Fibroblast of skin of left biceps (primary cell): ENCODE measurements at places on chromosomes 13 and 19.
A peak's percentile ranks its signal among the peaks of the same experiment; 100 is the strongest.

DNA sequence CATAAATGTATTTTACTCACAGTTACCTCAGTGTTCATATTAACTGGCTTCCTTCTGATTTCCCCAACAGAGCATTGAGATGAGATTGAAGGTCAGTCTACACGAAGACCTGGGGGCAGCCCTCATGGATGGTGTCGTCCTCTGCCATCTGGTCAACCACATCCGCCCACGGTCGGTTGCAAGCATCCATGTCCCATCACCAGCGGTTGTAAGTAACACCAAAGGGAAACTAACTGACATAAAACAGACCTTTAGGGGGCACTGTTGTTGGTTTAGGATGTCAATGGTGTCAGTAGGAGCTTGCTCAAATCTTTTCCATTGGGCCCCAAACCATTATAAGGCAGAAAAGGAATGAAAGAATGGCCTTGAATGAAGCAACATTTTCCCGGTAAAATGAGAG is 68.2 kb downstream of the ESD start:
- no peak for DNase-seq

DNA sequence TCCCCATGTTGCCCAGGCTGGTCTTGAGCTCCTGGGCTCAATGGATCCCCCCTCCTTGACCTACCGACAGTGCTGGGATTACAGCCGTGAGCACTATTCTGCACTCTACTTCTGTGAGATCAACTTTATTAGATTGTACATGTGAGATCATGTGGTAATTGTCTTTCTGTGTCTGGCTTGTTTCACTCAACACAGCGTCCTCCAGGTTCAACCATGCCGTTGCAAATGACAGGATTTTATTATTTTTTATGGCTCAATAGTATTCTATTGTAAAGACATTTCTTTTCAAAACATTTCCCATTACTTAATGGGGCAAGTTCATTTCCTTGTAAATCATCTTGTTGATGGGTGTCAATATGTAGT is 1.5 kb upstream of the OBI1 start:
- no peak for DNase-seq

DNA sequence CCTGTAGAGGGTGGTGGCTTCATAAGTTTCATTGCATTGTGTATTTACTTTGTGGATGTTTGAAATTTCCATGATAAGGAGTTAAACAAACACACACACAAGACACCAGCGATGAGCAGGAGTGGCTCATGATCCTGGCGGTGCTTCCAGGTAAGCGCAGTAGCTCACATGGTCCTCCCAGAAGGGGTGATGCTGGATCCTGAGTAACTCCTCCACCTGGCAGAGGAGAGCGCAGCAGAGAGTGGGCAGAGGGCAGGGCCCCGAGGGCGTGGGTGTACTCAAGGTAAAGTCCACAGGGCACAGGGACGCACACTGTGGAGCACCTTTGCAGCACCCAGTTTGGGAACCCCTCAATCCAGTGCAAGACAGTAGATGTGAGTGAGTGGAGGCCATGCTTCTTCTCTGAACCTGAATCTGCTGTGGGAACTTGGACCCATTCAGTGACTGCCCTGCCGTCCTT is 54.0 kb downstream of the RFX2 start:
- DNase-seq, result no peak

- no peak for DNase-seq
These were observed 5.2 kb upstream of the ADPRHL1 start for GRCh38 chr13:113458253-113459065.

DNA sequence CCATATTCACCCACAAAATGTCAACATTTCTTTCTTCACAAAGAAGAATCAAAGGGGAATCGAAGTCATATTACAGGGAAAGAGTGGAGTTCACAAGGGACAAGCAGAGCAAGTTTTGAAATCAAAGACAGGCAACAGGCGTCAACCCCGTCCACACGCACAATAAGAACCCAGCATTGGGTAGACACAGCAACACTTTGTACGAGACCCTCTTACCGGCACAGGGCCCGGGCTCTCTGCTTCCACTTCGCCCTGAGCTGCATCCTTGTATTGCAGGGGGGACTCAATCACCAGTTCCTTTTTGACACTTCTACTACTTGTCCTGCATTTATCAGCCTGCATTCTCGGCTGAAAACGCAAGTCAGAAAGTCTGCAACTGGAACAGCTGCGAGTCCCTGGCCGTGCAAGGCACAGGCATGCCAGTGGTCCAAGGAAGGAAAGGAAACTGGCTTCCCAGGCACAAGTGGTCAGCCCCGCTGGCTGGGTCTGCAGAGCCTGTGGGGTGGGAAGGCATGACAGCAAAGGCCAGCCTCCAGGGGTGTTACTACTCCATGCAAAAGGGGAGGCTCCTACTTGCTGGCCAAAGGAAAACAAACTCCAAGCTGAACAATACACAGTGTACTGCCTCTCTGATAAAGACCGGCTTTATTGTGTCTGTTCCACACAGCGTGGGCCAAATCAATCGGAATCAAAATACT is at the start of gene DOCK9:
Gene DOCK9, minus strand, starts transcription at position 497 of the 698 bp plus-strand sequence. Its CDS starts 155 bp downstream, at position 342.
- no peak for DNase-seq

DNA sequence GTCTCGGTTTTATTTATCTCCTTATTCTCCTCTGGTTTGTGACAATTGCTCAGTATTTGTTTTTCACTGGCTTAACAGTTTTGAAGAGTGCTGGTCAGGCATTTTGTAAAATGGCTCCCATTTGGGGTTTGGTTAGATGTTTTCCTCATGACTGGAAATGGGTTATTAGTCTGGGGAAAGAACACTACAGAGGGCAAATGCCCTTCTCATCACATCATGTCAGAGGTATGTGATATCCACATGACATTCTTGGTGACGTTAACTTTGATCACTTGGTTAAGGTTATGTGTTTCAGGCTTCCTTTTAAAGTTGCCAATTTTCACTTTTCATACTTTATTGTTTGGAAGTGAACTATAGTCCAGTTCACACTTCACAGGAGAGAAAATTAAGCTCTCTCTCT is 74.8 kb upstream of the KLHL1 start:
- DNase-seq, result no peak

GRCh38 chr19:30559446-30559845 is 187.3 kb downstream of the ZNF536 start:
- no peak for DNase-seq

DNA sequence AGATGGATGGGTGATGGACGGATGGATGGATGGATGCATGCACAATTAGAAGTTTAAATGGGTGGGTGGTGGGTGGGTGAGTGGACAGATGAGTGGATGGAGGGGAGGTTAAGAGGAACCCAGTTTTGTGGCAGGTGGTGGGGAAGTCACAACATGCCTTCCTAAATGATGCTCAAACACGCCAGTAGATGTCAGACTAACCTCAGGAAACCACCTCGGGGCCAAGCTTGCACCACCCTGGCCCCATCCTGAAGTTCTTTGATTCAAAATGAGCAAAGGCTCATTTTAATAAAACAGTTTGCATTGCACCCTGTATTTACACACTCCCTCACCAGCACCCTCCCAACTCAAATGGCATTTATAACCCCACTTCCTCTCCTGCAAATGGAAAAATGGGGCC is 91.4 kb upstream of the CACNA1A start:
- DNase-seq, result no peak

GRCh38 chr19:19179548-19180441 is 9.7 kb upstream of the MEF2B start:
- no peak for DNase-seq

GRCh38 chr13:84686973-84687372 is 804.7 kb upstream of the SLITRK1 start:
- no peak for DNase-seq

DNA sequence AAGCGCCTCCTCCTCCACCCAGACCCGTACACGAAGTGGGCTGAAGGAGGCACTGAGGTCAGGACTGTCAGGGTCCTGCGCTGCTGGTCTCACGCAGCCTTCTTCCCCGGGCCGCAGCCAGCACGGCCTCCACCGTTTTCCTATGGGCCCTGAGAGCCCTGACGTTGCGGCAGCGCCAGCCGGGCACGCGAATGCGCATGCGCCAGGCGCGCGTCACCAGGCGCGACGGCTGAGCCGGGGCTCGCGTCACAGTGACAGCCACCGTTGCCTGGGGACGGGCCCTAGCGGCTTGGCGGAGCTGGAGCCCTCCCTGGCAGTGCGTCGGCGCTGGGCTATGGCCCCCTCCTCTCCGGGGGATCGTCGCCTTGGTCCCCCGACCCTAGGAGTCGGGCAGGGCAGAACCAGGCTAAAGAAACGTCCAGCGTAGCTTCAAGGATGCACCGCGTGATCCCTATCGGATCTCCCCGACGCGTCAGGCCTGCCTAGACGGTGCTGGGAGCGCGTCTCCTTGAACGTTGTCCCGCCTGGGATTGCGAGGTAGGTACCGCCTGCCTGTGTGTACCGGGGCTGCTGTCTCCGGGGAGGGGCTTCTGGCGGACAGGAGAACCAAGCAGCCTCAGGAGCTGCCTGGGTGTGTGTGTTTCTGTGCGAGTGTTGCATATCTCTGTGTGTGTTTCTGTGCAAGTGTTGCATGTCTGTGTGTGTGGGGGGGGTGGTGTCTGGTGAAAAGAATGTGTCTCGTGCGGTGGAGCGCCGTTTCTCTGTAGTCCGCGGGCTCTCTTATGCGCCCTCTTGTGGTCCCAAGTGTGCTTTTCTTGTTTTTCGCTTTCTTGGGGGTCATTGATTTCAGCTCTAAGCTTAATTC is 43.2 kb downstream of the ZNF571 start:
- DNase-seq, result peak; percentile 33

GRCh38 chr19:31613683-31614219 is 264.5 kb upstream of the TSHZ3 start:
- no peak for DNase-seq

- no peak for DNase-seq
These were observed 7.8 kb upstream of the KLF16 start for GRCh38 chr19:1871140-1871597.

DNA sequence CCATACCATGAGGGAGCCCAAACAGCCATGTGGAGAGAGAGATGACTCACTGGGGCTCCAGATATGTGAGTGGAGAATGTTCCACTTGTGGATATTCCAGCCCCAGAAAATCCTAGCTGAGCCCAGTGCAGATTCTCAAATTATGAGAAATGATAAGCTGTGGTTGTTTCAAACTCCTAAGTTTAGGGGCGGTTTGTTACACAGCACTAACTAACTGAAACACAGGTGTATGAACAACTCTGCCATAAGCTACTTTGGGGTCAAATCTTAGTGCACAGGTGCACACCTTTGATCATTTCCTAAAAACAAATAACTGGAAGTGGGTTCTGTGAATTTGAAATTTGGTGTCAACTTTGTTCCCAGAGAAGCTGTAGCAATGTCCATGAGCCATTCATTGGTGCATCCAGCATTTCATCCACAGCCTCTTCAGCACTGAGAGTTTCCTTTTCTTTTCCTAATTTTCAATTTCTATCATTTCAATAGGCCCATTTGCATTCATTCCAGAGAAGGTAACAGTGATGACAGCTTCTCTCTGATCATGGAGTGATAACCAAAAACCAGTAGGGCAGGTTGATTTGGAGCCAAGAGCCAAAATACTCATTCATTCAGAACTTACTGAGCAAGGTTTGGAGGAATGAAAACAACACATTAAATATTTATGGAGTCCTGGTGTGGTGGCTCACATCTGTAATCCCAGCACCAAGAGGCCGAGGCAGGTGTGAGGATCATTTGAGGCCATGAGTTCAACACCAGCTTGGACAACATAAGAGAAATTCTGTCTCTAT is 8.8 kb upstream of the CLPP start:
- DNase-seq, result no peak

DNA sequence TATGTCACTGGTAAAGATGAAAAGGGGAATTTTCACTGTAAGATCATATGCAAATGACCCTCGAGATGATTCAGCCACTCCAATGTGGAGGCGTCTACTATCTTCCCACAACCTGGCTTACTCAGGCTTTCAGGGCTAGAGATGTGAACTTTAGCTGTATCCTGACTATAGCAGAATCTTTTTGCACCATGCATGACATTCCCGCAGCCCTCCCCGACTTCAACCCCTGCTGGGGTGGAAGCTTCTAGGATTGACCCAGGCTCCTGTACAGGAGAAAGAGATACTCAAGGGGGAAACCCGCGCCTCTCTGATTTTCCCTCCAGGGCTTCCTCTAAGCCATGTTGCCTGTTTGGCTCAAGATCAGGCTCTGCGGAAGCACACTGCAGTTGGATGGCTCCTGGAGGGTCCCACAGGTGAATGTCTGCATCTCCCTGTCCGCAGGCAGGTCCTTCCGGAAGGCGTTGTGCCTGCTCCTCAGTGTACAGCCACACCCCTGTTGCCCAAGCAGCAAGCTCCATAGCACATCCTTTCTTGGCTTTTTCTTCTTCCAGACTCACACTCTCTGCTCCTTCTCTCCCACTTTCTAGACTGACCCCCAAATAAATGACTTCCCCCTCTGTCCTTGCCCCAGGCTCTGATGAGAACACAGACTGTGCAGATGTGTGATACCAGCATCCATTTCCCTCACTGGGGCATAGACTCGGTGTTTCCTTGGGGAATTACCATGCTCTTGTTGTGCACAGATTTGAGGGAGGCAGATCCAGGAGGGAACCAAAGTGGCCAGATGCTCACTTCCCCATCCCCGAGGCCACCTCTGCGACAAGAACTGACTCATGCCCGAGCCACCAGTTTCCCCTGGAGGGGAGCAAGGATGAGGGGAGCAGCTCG is 29.1 kb upstream of the POP4 start:
- DNase-seq, result no peak

- DNase-seq, result peak; percentile 51
These were observed 1.8 kb upstream of the DIAPH3 start for GRCh38 chr13:60165391-60166099.

DNA sequence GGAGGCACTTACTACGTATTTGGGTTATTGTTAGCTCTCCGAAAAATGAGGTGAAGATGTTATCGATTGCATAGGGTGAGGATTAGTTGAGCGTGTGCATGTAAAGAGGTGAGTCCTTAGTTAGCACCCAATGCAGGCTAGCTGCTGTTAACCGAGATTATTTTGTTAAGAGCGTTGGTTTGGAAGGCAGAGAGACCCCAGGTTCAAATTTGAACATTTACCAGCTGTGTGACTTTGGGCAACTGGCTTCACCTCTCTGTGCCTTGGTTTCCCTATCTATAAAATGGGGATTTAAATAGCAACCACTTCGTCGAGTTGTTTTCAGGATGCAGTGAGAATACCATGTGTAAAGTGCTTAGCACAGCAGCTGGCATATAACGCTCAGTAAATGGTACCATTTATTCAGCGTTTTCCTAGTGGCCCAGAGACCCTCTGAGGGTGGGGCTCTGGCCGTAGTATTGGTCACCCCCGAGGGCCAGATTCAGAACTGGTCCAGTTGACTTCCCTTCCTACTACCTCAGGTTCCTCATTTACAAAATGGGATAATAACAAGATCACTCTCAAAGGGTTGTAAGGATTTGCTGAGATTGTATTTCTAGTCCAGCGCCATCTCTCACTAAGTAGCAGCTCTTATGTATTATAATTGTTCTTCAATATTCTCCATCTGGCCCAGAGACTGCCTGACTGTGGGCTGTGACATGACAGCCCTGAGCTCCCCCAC is 887 bp downstream of the SIPA1L3 start:
- DNase-seq, result no peak
